ENCODE measurements at places on chromosomes 12 and 14.

DNA sequence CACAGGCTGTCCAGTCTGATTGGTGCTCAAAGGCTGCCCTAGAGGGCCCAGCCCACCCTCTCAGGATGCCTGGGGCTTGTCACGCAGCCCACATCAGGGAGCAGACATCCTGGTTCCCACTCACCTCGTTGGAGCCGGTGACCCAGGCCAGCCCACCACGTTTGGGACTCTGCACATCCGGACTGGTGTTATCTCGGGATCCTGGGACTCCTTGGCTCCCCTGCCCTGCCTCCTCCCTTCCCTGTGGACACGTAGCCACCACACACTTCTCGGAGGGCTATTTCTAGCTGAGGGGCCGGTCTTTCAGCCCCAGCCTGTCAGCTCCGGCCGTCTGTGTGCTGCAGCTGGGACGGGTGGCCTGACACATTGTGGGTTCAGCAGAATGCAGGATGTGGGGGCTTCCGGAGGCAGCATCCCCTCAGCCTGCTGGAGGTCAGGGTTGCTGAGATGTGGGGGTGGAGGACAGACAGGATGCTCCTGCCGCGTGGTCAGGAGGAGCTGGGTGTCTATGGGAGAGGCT is 12.8 kb upstream of the FGF23 start:
- DNase-seq, result no peak

DNA sequence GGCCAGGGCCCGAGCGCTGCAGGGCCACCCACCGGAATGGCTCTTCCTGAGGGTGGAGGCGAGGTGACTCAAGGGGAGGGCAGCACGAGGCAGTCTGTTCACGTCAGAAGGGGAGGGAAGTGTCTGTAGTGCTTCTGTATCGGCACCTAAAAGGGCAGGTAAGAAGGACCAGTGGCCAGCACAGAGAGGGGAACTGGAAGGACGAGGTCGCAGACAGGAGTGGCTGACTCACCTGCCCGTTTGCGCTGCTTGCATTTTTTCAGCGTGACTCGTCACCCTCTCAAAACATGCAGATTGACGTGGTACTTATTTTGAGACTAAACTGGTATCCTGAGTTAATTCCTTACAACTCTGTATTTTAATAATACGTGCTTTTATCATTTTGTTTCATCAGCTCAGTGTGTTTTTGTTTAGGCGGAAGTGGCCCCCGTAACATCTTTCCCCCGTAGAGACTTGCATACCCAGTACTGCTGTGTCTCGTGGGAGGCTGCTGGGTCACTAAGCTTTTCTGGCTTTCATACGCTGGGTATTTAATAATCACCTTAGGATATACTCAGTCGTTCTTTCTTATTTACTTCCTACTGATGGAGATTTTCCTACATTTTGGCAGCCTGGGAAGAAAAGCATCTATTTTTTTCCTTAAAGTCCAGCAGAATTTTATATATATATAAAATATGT is 26.4 kb downstream of the SFSWAP start:
- no peak for DNase-seq

DNA sequence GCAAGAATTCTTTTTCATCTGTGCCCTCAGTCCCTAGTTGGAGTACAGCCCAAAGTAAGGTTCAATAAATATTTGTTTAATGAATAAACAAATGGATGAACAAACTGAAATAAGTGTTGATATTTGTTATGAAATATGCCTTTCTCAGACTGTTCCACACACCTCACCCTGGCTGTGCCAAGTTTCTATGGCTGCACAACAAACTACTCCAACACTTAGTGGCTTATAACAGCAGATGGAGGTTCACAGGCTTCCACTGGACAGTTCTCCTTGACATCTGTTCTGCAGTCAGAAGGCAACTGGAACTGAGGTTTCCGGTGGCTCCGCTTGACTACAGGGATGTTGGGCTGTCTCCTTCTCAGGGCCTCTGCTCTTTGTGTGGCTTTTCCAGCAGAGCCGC is 197.1 kb downstream of the RGS6 start:
- DNase-seq, result no peak

DNA sequence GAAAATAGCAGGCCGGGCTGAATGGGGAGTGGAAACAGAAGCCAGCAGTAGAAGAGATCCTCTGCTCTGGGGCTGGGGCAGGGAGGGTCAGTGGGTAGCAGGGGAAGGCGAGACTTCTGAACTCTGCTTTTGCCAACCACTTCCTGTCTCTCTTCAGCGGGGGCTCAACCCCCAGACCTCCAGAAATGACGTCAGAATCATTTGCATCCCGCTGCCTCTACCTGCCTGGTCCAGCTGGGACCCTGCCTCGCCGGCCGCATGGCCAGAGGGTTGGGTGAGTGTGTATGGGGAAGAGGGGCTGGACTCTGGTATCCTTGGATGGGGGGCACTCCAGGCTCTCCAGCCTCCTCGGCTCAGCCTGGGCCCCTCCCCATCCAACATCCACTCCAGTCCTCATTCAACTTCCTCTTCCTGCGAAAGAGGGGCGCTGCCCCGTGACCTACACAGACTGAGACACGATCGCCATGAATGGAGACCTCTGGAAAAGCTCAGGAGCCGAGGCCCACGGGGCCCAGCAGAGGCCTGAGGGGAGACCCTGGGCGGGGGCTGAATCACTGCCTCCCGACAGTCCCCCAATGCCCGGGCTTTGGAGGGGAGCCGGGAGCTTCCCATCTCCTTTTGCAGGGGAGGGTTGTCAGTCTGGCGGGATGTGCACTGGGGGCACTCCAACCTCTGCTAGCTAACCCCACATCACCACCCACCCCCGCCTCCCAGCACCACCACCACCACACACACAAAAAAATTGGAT is 458 bp upstream of the HOXC4 start:
- DNase-seq, result no peak

DNA sequence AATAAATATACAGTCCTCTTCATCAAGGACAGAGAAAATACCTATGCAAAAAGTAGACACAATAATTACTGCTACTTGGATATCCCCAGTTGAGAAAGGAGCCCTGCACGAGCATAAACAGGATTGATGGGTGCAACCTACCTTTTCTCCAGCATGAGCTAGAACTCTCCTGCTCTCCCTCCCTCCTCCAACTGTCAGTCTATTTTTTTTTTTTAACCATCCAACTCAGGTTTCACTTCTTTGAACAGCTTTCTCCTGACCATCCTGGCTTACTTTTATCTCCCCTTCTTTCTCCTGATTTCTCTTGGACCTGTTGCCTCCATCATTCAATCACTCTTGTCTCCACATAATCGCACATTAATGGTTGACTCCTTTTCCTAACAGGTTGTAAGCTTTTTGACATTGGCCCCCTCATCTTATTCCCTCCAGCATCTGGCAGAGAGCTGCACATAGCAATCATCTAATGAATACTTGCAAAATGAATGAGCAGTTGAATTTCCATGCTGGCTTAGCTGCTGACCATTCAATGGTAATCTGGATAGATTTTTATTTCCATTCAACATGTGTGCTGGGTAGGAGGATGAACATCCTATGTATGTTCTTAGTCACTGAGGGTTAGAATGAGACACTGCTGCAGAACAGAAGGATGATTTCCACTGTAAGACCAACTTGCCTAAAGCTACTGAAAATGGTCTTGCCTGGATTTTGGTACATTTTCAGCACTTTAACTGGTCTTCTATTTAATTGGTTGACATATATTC is 24.4 kb downstream of the MYBPC1 start:
- no peak for DNase-seq

- DNase-seq, result no peak
Observed at GRCh38 chr14:48849741-48850322, 736.3 kb downstream of the RPS29 start.

- DNase-seq, result no peak
Observed at GRCh38 chr12:12986775-12987331, 13.2 kb downstream of the HEBP1 start.

GRCh38 chr14:105074601-105075053 is 9.4 kb upstream of the GPR132 start:
- no peak for DNase-seq

GRCh38 chr12:68866950-68867349 is 59.0 kb downstream of the MDM2 start:
- DNase-seq, result no peak

GRCh38 chr12:56930241-56930640 is 4.0 kb downstream of the SDR9C7 start:
- no peak for DNase-seq

GRCh38 chr14:29687071-29687765 is 240.4 kb downstream of the PRKD1 start:
- no peak for DNase-seq

DNA sequence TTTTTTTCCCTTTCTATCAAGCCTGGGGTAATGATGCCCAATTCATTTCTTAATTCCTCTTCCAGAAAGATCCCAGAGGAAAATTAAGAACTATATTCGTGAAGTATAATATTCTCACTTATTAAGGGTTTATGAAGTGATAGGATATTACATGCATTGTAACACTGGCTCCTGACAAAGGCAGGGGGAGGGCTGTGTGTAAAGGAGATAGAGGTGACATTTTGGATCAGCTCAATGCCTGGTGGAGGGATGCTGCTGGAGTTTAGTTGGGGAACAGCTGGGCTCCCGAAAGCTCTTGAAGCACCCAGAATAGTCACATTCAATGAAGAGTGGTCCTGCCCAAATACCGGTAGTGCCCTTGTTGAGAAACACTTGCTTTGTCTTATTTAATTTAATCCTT is 774 bp downstream of the SERPINA11 start:
- DNase-seq, result no peak

- no peak for DNase-seq
Observed at GRCh38 chr14:75492832-75493591, 29.3 kb upstream of the BATF start.

DNA sequence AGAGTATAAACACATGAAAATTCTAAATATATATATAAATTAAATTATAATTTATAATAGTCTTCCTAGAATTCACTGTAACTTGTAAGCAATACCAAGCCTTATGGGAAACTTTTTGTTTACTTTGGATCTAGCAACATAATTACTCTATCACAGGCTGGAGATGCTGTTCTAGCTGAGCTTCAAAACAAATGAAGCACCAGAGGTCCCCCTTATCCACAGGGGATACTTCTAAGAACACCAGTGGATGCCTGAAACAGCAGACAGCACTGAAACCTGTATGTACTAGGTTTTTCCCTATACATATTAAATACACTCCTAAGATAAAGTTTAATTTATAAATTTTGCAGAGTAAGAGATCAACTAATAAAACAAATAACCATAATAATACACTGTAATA is 96.6 kb downstream of the CDK17 start:
- DNase-seq, result no peak

DNA sequence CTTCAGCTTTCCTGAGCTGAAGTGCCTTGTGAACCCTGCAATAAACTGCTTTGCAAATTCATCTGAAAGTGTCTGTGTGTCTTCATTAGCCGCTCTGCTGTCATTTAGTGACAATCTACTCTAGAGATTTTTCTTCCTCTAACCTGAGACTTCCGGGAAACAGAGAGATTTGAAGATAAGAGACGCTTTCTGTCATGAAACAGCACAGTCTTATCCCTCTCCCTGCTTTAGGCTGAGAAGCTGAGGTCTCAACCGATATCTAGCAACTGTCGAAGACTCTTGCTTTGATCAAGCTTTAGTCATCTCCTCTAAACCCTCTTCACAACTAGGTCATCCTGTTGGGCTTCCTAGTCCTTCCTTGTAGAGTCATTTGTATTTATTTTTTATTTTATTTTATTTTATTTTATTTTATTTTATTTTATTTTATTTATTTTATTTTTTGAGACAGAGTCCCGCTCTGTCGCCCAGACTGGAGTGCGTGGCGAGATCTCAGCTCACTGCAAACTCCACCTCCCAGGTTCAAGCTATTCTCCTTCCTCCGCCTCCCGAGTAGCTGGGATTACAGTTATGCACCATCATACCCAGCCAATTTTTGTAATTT is 1.2 kb downstream of the RNASE2 start:
- no peak for DNase-seq

GRCh38 chr14:55977392-55978150 is 140.6 kb upstream of the PELI2 start:
- no peak for DNase-seq

GRCh38 chr12:93784339-93785086 is 107.3 kb downstream of the CRADD start:
- DNase-seq, result peak; percentile 25

GRCh38 chr12:114924946-114925475 is 241.0 kb upstream of the TBX3 start:
- DNase-seq, result no peak

DNA sequence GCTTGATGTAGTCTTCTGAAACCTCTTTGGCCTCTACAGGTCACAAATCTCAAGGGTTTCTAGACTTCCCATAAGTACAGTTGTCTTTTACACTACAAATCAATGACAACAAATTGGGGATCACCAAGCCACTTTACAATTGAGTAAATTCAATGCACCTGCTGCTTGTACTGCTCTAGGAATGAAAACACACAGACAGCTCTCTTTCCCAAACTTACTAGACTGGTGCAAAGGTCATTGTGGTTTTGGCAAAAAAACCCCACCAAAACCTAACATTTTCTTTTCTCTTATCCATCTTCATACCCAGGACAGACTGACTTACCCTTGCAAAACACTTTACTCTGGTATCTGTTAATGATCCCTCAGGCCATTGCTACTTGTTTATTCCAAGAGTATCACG is 2.7 kb downstream of the M6PR start:
- DNase-seq, result no peak

GRCh38 chr12:109810954-109811623 is 22.1 kb downstream of the TRPV4 start:
- DNase-seq, result no peak

DNA sequence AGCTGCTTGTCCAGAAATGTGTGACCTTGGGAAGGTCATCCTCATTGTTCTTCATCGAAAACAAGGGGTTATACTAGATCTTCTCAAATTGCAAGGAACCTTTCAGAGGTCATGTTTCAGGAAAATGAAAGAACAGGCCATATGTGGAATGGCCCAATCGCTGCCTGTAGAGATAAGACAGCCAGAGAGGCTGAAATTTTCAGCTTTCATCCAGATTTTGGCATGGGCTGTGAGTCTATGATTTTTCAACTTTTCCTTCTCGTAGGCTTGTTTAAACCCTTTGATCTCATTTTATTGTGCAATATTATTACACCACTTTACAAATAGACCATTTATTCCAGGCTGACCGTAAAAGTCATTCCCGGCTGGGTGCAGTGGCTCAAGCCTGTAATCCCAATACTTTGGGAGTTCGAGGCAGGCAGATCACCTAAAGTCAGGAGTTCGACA is 17.1 kb upstream of the ATXN2 start:
- DNase-seq, result no peak

DNA sequence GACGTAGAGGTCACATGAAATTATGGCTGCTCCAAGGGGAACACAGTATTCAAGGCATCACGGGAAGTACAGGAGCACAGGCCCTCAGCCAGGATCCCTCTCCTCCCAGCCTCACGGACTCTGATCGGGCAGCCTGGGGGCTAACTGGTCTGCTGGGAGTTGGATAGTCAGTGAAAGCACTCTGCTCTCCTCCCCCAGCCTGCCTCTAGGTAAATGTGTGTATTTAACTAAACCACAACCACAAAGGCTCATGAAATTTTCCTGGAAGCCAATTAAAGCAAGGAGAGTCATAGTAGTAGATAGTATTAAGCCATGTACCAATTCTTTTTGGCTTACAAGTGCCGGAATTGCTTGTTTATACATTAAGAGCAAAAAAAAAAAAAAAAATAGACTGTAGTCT is 254.3 kb downstream of the MSRB3 start:
- DNase-seq, result no peak

Data from activated T-helper 1 cell treated with anti-CD3 and anti-CD28 coated beads, Interleukin-12 subunit alpha, Interleukin-12 subunit beta, Interleukin-2, Interleukin-4 antibody, amounts not matched to agents 30 ng/mL and 10 ng/mL and 1 ng/mL, durations not matched to agents 14 hours and 24 hours and 36 hours (primary cell).